Stimulated activated CD8-positive, alpha-beta memory T cell treated with anti-CD3 and anti-CD28 coated beads, Interleukin-4, amount 100 ng/mL, for 1 hour (primary cell): ENCODE measurements at places on chromosomes 3 and 15.

- no peak for DNase-seq
Observed at GRCh38 chr15:34688699-34689098, 66.1 kb downstream of the GJD2 start.

DNA sequence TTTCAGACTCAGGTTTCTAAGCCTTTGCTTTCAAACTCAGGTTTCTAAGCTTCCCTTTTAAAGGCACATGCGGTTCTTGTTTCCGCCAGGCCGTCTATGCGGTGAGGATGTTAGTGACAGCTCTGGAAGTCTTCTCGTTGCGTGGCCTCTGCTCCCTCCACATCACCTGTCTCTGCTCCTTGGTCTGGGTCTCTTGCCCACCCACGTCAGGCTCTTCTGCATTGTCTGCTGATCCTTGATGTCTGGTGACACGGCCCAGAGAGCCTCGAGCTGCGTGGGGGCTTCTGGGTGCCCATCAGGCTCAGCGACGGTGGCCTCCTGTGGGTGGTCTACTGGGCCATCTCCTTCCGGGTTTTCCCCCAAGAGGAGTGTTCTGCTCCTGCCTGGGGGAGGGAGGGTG, 30.5 kb downstream of the KLF13 start:
- no peak for DNase-seq

GRCh38 chr3:14780927-14781507, 37.7 kb upstream of the FGD5 start:
- DNase-seq: no peak

DNA sequence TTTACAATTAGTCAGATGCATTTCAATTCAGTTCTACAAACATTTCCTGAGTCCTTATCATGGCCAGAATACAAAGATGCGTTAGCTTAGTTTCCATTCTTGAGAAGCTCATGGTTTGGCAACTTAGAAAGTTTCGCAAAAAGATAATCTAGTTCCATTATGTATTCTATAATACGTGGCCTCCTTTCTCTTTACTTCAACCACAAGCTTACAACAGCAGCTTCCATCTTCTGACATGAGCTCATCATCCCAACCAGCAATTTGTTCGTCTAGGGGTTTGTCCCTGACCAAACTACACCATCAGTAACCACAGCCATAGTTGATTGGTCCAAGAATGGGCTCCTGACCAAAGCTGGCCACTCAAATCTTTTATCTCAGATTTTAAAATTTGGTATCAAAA, 267.6 kb upstream of the TBC1D5 start:
- no peak for DNase-seq

GRCh38 chr15:74194572-74195559, 7.7 kb downstream of the STRA6 start:
- DNase-seq: no peak

DNA sequence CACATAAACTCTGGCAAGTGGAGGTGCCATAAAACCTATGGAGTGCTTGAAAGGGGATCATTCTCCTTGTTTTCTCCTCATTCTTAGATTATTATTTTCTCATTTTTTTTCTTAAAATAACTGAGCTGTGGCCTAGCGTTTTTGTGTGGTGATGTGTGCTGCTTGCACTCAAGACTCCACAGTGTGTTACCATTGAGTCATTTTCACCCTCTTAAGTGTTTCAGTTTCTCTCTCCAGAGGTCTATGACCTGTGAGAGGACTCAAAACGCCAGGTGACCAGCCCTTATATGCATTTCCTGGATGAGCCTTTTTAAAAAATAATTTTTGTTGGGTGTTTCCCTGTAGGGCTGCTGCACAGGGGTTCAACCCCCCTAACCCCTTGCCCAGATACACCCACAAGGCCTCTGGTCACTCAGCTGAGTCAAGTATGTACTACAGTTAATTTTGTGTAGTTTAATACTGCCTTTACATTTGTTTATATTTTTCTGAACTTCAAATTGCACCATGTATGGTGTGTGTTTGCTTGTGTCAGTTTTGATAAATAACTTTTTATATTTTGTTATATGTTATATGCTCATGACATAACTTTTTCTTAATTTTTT, 15.4 kb upstream of the BTLA start:
- DNase-seq: no peak

DNA sequence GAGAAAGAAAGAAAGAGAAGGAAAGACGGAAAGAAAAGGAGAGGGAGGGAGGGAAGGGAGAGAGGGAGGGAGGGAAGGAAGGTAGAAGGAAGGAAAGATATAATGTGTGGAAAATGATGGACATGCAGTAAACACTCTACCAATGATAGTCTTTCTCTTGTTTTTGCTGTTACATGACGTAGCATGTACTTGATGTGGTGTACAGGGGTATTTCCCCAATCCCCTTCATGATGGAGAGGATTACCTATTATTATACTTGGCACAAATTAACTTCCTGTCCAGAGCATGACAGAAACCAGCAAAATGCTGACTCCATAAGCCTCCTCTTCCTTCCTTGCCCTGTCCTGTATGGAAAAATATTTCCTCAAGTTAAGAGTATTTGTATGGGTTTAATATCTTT, 124.4 kb downstream of the B3GALNT1 start:
- no peak for DNase-seq

GRCh38 chr3:152122851-152123250, 145.9 kb upstream of the MBNL1 start:
- no peak for DNase-seq

GRCh38 chr3:10783360-10784351, 32.4 kb upstream of the SLC6A11 start:
- no peak for DNase-seq

DNA sequence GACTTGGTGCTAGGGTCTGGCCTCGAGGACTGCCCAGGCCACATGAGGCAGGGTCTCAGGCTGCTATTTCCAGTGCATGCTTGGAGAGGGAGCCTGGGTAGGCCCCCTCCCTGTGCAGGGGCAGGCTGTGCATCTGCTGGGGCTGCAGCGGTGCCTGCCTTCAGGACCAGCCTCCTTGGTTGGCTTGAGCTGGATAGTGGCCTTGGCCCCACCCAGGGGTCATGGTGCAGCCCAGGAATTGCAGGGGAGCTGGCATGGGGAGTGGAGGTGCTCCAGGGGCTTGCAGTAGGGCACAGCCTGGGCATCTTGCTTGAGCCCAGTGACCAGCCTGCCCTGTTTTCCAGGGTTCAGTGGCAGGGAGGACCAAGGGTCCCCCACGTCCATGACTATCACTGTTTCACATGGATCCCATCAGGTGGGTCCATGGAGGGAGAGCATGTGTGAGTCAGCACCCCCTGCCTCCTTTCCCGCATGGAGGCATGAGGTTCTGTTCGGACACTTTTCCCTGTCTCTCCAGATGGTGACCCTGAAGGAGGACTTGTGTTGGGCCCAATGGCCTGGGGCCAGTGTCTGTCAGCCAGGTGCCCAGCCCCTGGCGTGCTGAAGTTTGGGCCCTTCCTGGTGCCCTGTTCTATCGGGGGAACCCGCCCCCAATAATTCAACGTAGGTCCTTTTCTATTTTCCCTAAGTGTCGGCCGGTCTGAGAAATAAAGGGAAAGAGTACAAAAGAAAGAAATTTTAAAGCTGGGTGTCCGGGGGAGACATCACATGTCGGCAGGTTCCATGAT, 218.6 kb downstream of the SNRPN start:
- DNase-seq: no peak
